Activated CD8-positive, alpha-beta memory T cell treated with anti-CD3 and anti-CD28 coated beads, Interleukin-2, amount 50 U/mL, for 48 hours (primary cell): ENCODE measurements at places on chromosomes 3 and 15.

DNA sequence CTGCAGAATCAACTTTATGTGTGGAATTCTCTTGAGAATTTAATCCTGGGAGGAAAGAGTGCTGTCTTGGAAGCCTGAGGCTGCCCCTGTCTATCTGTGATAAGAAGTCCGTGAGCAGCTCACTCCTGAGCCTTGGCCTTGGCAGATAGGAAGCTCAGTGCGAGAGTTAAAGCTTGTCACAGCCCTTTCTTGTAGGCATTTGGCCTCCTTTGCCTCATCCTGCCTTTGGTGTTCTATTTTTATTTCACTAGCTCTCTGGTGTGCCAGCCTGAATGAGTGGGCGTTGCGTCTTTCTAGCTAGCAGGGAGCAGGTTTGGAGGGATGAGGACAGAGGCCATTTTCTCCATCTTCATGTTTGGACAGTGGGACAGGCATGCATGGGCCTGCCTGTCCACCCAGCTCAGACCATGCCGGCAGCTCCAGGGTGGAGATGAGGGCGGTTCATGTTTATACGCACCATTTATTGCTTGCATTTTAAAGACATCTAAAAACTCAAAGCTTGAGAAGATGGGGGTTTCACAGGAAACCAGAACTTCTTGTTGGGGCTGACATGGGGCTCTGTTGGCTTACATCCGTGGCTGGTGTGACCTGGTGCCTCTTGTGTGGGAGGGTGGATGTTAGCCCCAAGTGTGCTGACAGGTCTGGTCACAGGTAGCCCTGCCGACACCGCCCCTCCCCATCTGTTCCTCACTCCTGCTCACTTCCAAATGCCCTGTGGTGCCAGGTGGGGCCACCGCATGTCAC lies 29.8 kb downstream of the IRAK2 start:
- DNase-seq: peak; percentile 72

DNA sequence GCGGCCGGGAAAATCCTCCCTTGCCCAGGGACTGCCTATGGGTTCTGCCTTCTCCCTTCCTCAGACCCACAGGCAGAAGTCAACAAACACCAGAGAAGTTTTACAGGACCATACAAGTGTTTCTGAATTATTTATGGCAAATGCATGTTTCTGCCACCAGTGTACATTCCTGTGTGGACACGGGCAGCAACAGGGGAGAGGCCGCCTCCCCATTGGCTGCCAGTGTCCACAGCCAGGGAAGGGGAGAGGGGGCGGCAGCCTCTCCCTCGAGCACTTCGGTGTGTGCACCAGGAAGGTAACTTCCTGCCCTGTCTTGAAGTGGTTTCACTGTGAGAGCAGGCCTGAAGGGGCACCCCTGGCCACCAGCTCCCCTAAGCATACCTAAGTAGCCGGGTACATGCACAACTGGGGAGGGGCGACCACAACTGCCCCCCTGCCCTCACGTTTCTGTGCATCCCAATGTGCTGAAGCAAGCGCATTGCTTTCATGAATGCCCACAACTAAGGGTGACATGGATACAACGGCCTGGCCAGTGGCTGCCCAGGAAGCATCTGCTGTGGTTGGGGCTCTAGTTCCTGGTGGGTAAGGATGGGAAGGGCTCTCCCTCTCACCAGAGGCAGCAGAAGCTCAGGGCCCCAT lies 14.8 kb upstream of the SHISA5 start:
- no peak for DNase-seq

GRCh38 chr3:16589867-16590624 lies 15.2 kb downstream of the DAZL start:
- DNase-seq: no peak

- DNase-seq: no peak
Observed at GRCh38 chr3:177642804-177643125, 445.5 kb upstream of the TBL1XR1 start.
